ENCODE measurements at places on chromosomes 7 and 10.

DNA sequence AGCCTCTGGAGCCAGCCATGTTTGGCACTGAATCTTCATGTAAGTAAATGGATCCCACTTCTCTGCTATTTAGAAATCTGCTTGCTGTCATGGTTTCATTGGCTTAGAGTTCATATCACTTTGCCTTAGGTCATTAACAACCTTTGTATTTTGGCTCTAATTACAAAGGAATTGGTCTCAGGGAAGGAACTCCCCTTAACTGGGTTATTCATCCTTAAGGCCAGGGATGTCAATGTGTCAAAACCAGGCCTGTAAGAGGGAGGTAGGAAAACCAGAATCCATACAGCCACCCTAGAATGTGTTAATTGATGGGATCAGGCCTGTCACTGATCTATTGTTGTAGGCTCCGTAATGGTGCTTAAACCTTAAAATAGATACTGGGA lies 67.3 kb downstream of the ST7 start:
- DNase-seq, result peak; percentile 51

GRCh38 chr10:102408728-102409603 lies 9.6 kb downstream of the PSD start:
- no peak for DNase-seq

DNA sequence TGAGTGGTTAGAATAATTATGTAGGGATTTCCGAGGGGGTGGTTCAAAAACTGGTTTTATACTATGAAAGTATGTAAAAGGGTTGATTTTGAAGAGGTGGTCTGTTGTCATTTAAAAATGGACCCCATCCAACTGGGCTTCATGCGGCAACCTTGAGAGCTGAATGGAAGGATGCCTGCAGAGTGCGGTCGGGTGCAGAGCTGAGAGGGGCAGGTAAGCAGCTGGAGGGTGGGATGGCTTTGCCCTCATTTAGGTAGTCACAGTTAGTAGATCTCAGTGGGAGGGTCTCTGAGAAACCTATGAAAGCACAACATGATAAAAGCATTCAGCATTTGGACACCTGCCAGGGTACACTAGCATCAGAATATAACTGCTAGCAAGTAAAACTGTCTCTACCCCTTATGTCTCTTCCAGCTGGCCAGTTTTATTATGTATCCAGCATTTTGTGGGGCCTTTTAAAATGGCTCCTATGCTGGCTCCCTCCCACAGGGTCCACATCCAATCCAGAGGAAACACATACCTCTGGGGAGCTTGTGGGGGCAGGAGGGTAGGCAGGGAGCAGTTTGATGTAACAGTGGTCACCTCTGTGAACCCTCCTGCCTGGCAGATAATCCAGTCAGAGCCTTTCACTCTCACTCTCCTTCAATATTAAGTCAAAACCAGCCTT lies 75.9 kb upstream of the MAGI2 start:
- DNase-seq, result no peak

DNA sequence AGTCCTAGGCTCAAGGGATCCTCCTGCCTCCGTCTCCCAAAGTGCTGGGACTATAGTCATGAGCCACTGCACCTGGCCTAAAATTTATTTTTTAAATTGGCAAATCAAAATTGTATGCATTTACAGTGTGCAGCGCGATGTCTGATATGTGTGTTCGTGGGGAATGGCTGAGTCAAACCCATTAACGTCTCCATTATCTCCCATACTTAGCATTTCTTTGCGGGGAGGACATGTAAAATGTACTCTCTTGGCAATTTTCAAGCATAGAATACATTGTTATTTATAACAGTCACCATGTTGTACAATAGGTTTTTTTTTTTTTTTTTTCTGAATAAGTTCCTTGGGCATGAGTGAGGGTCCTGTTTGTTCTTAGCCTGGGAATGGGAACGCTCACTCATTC lies 3.8 kb downstream of the TMEM184A start:
- no peak for DNase-seq

- no peak for DNase-seq
Observed at GRCh38 chr10:846126-846685, 85.3 kb downstream of the LARP4B start.

GRCh38 chr7:22611758-22612079 lies 111.7 kb upstream of the STEAP1B start:
- DNase-seq, result no peak
